Left renal pelvis (tissue), 4 donors: ENCODE measurements at places on chromosomes 6 and 20. TPM values are rescaled to one million over a fixed set of nuclear protein-coding genes. Genes with fewer than 3 reads are reported as not detected.

MATN4 gene
- 0.41 TPM for polyA plus RNA-seq

GRCh38 chr6:108862479-108863191 is 14.4 kb downstream of the ARMC2 start:
- no peak for DNase-seq

GRCh38 chr6:90036963-90037362 is 142.7 kb downstream of the GJA10 start:
- DNase-seq: no peak

- no peak for DNase-seq
These were observed 201.5 kb upstream of the ZNF217 start for GRCh38 chr20:53795170-53795569.

- DNase-seq: no peak
These were observed 15.7 kb downstream of the HLA-A start for GRCh38 chr6:29958046-29958445.

PROKR2 gene
- 0.30 TPM for polyA plus RNA-seq

DNA sequence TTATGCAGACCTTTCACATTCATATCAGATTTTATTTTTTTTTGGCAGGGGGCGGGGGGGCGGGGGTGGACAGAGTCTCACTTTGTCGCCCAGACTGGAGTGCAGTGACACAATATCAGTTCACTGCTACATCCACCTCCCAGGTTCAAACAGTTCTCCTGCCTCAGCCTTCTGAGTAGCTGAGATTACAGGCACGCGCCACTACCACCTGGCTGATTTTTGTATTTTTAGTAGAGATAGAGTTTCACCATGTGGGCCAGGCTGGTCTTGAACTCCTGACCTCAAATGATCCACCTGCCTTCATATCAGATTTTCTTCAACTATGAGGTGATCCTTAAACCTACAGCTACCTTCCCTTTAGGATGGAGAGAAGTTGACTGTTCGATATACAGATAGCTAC is 8.0 kb upstream of the SUMO4 start:
- DNase-seq: no peak

DNA sequence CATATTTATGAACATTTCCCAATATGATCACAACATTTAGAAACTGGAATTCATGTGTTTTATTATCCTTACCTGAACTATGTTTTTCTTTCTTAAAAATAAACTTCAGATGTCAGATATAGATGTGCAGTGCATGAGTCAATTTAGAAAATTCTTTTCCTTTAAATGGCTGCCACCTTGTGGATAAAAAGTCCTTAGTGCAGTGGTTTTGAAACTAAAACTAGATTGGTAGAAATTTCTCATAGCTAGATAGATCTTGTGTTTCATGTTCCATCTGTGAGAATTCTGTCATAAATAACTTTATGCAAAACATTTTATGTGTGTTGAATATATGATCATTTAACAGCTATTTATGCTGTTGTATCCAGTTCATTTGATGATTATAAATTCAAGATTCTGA is 134.9 kb downstream of the KLHL32 start:
- no peak for DNase-seq

DACT2 gene
- polyA plus RNA-seq: 5.1 TPM

DNA sequence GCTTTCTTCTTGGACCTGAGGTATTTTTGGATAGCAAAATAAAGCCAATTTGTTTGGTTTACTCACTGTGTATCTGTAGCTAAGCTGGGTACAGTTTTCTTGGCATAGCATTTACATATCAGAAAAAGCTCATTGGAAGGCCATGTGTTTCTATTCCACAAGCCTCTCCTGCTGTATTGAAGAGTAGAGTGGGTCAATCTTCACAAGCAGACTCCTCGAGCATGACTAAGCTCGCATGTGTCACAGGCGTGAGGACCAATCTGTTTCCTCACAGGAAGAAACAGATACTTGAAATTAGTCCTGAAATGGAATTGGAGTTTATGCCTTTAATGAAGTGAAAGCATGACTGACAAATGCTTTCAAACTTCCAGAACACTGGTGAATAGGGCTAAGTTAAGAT is 1279.0 kb upstream of the MAP3K7 start:
- no peak for DNase-seq

SULF2 gene
- 542 TPM for polyA plus RNA-seq

- no peak for DNase-seq
These were observed 167.4 kb downstream of the EYA4 start for GRCh38 chr6:133408543-133408942.

DNA sequence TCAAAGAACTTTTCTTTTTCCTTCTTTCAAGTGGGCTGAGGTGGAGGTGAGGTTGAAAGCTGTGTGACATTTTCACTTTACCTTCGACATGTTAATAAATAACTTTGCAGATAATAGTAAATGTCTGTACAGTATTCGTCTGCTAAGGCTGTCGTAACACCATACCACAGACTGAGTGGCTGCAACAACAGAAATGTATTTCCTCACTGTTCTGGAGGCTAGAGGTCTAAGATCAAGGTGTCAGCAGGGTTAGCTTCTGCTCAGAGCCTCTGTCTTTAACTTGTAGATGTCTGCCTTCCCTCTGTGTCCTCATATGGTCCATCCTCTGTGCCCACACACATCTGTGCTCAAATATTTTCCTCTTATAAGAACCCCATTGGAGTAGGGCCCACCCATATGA is 14.9 kb downstream of the PHACTR2 start:
- DNase-seq: no peak

- DNase-seq: no peak
These were observed 36.9 kb downstream of the B4GALT5 start for GRCh38 chr20:49676581-49677291.

DNA sequence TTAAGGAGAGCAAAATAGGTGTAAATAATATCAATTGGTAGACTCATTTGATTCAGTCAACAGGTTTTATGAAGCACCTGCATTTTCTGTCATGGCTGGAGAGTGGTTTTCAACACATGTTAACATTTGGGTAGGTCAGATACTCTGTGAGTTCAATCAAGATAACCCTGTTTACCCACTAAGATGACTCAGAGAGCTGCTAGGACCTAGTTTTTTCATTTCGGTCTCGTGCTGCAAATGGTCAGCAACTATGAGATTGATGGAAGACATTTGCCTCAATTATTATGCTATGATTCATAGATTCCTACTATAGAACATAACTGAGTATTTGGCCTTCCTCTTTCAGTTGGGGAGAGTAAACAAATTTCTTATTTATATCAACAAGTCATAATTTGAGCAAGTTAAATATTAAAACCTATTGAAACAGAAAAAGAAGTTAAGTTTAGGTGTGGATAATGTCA is 391.4 kb upstream of the CITED2 start:
- no peak for DNase-seq

BPI gene
- polyA plus RNA-seq: 1.3 TPM
